Frontal cortex (tissue), 4 donors: ENCODE measurements at places on chromosomes 5 and 9.

DNA sequence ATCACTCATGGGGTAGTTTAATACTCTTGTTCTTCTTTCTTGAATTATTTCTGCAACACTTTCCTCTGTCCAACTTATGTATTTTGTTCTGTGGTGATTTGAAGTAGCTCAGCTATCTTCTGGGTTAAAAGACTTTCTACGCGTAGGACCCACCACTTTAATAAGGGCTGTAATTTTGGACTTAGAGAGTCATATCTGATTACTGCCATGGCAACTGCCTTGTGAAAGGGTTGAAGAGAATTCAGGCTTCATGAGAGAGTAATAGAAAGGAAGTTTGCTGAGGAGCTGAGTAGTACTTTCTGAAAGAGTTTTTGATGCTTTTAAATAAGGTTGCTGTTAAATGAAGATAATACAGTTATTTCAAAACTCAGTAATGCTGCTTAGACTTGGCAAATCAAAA is 89.5 kb downstream of the TLE4 start:
- no peak for DNase-seq

DNA sequence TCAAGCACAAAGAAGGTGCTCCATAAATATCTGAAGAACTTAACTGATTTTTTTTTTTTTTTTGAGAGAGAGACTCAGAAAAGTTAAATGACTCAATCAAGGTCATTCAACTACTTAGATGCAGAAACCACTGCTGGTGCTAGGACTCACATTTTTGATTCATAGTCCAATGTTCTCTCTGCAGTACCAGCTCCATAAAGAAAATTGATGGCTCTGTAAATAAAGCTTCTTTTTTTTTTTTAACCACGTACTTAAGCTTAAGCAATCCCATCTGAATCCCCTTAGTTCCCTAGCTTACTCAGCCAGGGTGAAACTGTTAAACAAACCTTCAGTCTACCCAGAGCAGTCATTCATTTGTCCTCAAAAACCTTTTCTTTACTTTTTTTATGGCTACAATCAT is 657.0 kb upstream of the WWC1 start:
- no peak for DNase-seq

GRCh38 chr5:143536364-143536763 is 132.9 kb upstream of the NR3C1 start:
- DNase-seq = no peak

GRCh38 chr9:134536101-134536900 is 105.3 kb upstream of the COL5A1 start:
- no peak for DNase-seq

GRCh38 chr9:98375138-98375726 is 119.8 kb upstream of the TBC1D2 start:
- no peak for DNase-seq

- DNase-seq = no peak
These were observed 5.6 kb downstream of the MAMDC2 start for GRCh38 chr9:70049236-70049635.

- no peak for DNase-seq
These were observed 60.4 kb downstream of the TNC start for GRCh38 chr9:115057559-115057958.

GRCh38 chr5:43312699-43313034 is 545 bp downstream of the HMGCS1 start:
- no peak for DNase-seq

GRCh38 chr9:121735065-121735792 is 83.8 kb downstream of the DAB2IP start:
- DNase-seq = no peak
